ENCODE measurements at places on chromosomes 11 and 22.

DNA sequence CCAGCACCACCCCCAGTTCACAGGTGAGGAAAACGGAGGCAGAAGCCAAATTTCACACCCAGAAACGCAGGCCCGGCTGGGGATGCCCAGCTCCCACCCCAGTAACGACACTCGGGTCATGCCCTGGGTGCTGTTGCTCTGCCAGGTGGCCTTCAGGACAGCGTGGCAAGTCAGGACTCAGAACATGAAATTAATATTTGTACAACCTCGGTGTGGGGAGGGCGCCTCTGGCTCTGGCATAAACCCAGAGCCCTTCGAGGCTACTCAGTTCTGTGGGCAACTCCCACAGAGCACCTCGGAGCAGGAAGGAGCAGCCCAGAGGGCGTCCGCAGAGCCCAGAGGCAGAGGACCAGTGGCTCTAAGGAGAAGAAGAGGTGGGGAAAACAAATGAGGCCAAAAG lies 71.6 kb downstream of the CELSR1 start:
- no peak for DNase-seq

- no peak for DNase-seq
Measured at GRCh38 chr11:89443361-89444322, 47.5 kb downstream of the NOX4 start.

DNA sequence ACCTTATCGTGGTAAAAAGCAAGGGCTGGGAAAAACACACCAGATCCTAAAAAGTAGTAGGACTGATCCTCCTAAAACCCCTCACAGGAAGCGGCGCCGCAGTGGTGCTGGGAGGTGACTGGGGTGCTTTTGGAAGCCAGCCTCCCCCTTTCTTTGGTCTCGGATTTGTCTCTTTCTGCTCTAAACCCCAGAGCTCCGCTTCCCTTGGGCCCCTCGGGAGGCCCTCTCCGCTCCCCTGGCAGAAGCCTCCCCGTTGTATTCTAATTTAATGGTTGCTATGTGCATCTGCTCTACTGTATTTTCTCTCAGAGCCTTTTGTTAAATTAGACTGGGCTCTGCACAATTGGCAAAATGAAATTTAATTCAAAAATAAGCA lies 587.7 kb downstream of the OPCML start:
- no peak for DNase-seq

- DNase-seq = no peak
Measured at GRCh38 chr11:61885166-61885778, 6.1 kb downstream of the FADS3 start.

DNA sequence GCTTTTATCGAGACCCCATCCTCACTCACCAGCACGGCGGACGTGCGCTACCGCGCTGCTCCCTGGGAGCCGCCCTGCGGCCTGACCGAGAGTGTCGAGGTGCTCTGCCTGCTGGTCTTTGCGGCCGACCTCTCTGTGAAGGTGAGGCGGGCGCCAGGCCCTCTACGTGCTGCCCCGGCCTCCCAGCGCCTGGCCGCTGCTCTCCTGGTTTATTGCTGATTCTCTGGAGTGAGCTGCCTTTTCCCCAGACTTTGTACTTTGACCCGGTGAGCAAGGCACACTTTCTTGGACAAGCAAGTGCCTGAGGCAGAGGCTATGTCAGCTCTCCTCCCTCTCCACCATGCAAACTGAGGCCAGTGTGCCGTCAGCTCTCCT lies 6.5 kb downstream of the TPCN2 start:
- no peak for DNase-seq

- no peak for DNase-seq
Measured at GRCh38 chr11:109304159-109304558, 117.8 kb upstream of the C11orf87 start.

DNA sequence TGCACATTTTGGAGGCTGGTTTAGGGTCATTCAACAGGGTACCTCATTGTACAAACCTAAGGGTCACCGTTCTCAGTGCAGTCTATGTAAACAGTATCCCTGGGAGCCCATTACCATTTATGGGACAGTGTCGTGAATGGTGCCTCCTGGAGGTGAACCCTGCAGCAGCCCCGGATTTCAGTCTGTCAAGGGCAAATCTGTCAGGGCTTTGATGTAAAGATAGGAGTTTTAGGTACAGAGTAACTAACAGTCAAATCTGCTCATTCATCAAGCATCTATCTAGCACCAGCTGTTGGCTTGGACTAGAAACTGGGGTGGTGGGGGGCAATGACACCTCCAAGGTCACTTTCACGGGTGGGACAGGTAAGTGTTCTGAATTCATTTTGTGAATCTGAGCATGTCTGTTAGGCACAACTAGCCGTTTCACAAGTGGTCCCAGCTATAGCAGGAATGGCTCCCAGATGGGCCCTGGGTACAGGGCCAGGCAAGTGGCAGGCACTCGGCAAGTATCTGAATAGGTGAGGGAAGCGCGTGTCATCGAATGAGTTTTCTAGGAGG lies 63.6 kb downstream of the PARVG start:
- no peak for DNase-seq

DNA sequence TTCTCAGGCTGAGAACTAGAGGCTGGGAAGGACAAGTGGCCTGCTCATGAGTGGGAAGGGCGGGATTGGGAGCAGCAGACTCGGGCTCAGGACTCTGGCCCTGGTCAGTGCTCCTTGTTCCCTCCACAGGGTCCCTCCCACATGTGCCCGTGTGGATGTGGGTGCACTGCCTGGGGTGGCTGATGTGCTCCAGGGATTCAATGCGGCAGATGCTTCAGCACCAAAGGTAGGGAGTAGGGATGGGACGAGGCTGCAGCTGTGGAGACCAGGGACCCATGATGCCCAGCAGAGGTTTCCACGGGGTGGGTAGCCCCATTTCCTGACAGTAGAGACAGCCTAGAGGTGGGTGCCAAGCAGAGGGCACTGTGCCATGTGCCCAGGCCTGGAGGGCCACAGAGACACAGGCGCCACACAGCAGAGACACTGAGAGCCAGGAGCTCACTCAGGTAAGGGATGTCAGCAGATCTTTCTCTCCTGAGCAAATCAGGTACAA lies 89.5 kb downstream of the GGTLC2 start:
- no peak for DNase-seq

DNA sequence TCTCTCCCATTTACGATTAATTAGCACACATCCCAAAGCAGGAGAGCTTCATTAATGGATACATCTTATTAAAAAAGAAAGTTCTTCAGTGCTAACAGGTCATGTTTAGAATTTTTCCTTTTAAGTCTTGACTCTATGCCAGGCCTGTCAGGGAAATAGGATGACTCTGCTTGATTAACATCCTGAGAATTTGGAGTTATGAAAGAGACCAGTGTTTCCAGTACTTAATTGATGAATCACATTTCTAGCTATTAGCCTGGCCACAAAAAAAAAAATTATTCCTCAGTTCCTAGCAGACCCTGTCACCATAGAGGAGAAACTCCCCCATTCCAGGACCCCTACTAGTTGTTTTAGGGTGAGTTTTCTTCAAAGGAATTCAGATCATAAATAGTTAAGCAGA lies 23.6 kb upstream of the ME3 start:
- DNase-seq = no peak

DNA sequence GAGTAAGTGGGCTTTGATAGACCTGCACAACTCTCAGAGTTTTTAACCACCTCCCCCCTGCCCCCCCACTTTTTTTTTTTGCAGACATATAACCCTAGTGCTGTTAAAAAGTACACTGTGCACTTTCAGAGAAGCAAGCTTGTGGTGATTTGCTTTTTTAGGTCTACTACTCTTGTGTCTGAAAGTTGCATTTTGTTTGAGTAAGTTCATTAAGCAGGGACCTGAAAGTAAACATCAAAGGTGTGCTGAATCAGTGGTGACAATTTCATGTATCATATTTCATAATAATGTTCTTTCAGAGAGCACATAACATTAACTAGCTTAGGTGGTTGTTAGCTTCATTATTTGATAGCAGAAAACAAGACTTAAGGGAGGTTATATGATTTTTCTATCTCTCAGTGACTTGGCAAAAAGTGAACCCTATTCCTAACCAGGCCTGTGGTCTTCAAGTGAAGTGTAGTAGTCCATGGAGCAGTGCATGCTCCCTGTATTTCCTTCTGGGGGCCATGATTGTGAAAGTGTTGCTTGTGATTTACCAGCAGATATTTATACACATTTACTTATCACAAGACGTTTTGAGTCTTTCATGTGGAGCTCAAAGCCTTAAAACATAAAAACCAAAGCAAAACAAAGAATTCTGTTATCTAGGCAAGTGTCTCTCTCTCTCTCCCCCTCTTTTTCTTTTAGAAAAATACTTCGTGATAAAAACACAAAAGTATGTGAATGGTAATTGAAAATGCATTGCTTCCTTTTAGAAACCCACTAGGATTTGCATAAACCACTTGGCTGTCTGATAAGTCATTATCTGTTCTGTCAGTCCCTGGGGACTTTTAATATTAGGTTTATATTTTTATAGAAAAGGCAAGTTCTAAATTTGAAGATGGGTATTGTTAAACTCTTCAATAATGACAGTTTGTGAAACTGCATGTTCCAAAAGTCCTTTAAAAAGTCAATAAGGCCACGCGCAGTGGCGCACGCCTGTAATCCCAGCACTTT lies 7.5 kb upstream of the RAG2 start:
- no peak for DNase-seq

GRCh38 chr11:64665411-64665821 lies 57.6 kb downstream of the NRXN2 start:
- DNase-seq = no peak

DNA sequence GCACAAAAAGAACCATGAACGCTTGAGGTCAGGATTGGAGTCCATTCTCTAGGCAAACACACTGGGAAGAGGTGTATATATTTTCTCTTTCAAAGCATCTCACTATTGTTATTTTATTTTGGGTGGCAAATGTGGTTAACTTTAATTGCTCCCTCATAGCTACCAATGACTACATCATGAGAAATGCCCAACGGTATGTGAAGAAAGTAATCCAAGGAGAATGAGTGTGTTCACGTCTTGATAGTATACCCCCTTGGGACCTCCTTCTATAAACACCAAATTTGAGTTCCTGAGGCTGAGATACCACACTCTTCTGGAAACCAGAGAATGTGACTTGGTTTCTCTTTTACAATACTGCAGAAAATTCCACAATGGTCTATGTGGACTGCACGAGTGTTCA lies 15.8 kb downstream of the OR8D1 start:
- DNase-seq = no peak

GRCh38 chr11:16857186-16857585 lies 118.7 kb downstream of the C11orf58 start:
- DNase-seq = no peak

- no peak for DNase-seq
Measured at GRCh38 chr11:2929950-2930703, 907 bp upstream of the PHLDA2 start.

DNA sequence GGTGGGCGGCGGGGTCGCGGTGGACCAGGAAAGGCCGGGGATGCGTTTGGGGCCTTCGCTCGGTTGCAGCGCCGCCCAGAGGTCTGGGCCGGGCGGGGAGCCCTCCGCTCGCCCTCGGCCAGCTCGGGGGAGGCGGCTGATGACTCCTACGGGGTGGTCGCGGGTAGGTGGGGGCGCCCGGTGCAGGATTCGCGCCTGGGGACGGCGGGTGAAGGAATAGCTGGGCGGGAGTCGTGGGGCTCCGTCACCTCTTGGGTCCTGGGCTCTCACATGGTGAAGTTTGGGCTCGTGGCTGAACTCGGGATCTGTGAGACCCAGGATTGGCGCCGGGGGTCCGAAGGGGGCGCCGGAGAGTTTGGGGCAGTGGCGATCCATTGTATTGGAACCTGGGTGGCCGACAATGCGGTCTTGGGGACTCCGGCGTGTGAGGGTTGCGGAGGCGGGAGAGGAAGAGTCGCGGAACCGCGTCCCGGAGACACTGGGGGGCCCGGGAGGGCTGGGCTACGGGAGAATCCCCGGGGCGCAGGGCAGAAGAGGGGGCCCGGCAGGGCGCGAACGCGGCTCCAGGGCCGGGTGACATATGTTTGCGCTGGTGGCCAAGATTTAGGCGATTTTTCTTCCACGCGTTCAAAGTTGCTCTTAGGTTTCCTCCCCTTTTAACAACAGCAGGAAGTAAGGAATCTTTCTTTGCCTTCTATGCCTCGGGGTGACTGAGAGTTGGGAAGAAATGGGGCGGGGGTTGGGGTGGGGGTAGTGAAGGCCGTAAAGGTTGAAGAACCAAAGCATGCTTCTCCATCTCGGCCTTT lies 935 bp downstream of the QSER1 start:
- DNase-seq = no peak

GRCh38 chr11:69360606-69361005 lies 66.7 kb downstream of the MYEOV start:
- no peak for DNase-seq

DNA sequence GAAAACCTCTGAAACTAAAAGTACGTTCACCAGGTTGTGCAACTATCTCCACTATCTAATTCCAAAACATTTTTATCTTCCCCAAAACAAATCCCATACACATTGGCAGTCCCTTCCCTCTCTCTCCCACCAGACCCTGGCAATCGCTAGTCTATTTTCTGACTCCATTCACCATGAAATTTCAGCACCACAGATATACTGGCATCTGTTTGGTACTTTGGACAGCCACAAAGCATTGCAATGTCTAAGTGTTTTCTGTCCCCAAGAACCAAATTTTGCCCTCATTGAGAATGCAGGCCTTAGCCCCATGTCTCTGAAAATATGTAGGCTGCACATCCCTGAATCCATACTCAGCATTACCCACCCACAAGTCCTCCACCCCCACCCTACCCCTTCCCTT lies 28.0 kb upstream of the KCNJ11 start:
- no peak for DNase-seq
